Ecto neural progenitor cell (in vitro differentiated cells): ENCODE measurements at places on chromosomes 16 and 17.

- no peak for DNase-seq
Observed at GRCh38 chr16:57102888-57103851, 10.8 kb downstream of the CPNE2 start.

DNA sequence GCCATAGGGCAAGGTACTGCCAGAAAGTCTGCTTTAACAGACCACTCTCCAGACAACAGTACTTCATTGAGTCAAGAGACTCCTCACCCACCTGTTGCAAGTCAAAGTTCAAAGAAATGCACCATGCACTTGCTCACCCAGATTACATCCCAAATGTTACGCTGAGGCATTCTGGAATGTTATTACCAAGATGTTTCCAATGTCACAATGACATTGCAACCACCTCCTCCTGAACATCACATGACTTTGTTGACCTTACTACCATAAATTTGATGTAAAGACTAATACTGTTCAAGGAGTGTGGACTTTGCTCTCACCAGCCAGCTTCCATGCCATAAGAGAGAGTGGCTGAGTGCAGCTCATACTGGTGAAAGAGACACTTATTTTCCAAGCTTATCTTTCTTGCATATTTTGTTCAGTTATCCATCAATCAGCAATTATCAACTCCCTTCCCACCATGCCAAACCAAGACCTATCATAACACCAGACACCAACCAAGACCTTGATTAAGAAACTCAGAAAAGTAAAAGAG, 58.5 kb upstream of the BCAR1 start:
- no peak for DNase-seq

DNA sequence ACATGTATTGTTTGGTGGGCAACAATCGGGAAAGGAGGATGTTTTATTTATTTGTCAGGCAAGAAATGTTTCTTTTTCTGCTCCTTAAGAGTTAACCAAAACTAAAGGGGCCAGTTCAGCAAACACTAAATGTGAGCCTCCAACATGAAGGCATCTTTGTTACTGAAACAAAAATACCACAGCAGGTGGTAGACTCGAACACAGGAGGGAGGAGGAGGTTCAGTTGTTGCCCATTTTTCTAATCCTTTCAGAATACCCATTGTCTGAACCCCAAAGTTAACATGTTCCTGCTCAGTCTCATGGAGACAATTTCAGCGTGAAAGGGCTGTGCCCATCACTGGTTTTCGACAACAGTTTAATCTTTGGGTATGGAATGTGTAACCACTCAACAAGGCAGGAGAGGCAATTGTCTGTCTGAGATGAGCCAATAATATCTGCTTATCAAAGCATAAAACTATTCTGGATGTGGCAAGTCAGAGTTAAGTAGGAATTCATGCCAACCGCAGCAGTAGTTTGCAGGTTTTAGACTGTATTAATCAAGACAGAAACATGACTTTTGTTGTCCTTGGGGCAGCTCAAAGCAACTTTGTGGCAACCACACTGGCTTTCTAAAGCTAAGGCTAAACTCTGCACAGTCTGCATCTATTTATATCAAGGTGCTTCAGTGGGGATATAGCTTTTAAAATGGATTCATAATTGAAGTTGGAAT, 211.7 kb downstream of the FTO start:
- DNase-seq = no peak

DNA sequence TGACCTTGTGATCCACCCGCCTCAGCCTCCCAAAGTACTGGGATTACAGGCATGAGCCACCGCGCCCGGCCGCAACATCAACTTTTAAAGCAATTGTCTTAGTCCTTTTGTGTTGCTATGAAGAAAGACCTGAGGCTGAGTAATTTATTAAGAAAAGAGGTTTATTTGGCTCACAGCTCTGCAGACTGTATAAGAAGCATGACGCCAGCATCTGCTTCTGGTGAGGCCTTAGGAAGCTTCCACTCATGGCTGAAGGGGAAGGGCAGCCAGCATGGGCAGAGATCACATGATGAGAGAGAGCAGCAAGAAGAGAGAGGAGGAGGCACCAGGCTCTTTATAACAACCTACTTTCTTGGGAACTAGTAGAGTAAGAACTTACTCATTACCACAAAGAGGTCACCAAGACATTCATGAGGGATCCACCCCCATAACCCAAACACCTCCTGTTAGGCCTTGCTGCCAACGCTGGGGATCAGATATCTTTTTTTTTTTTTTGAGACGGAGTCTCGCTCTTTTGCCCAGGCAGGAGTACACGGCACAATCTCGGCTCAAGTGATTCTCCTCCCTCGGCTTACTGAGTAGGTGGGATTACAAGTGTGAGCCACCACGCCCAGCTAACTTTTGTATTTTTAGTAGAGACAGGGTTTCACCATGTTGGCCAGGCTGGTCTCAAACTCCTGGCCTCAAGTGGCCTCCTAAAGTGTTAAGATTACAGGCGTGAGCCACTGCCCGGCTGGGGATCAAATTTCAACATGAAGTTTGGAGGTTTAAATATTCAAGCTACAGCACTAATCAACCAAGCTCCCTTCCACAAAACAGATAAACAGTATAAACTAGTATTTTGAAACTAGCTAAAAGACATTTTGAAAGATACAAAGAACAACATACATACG, 21.4 kb upstream of the GPT2 start:
- no peak for DNase-seq

- DNase-seq = peak; percentile 42
Observed at GRCh38 chr17:47800686-47801085, 20.9 kb downstream of the OSBPL7 start.

DNA sequence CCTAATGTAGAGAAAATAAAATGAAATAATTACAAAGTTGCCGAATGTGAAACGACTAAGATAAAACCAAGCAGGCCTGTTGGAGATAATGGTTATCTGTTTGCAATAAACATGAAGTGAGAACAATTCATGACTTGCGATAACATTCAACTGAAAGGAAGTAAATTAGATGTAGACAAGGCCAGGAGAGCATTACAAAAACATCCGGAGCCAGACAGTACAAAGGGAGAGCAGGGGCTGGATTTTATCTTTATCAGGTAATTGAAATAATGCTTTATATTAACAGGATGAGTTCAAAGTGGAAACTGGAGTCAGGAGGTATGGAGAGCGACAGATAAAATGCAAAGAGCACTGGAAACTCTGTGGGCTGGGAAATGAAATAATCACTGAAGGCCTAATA, 265.6 kb upstream of the GOT2 start:
- DNase-seq = no peak

- DNase-seq = no peak
Observed at GRCh38 chr17:60249290-60249826, 99.6 kb downstream of the CA4 start.

- no peak for DNase-seq
Observed at GRCh38 chr17:61863801-61864126, 436 bp upstream of the BRIP1 start.

DNA sequence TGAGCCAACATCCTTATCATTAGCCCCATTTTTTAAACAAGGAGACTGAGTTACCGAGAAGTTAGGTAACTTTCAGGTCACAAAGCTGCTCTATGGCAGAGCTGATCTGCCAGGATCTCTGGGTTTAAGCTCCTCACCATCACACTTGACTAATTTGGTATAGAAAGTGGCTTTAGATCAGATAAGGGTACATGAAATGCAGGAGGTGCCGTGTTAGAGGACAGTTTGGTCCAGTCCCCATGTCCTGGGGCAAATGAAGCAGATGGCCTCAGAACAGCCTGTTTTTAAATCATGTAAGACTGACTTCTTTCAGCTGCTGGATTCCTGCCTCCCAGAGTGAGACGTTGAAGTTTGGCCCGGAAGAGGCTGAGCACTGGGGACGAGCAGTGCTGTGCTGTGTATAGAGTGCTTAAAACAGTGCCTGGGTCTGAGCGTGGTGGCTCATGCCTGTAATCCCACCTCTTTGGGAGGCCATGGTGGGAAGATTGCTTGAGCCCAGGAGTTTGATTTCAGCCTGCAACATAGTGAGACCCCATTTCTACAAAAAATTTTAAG, 187.0 kb upstream of the CACNG3 start:
- no peak for DNase-seq

DNA sequence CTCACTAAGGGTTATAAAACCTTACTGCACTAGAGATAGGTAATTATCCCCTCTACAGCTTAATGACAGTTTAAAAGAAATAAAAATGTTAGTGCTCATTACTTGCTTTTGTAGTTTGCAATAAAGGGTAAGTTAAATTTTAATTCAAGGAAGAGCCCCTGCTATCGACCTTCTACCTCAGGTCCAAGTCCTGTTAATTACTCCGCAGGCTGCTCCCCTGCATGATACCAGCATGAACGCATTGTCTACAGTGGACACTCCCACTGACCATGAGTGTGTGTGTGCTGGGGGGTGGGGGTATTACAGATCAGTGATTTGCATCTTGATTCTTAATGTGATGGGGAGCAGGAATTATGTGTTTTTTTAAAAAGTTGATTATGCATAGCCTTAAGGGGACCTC, 103.1 kb downstream of the AATF start:
- DNase-seq = no peak

DNA sequence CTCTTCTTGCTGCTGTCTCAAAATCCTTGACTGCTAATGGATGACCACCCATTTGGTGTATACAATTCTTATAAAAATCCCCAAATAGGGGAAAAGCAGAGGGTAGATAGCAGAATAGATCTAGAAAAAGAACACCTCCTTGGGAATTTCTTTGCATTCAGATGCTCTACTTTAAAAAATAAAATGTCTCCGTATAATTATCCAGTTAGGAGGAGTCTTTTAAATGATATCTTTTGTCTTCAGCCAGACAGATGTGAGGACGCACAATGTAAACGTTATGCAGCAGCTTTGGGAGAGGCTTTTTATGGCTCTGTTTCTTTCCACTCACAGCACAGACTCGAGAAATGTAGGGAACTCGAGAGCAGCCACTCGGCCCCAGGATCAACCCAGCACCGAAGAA, 300.2 kb downstream of the IRF8 start:
- DNase-seq = no peak

DNA sequence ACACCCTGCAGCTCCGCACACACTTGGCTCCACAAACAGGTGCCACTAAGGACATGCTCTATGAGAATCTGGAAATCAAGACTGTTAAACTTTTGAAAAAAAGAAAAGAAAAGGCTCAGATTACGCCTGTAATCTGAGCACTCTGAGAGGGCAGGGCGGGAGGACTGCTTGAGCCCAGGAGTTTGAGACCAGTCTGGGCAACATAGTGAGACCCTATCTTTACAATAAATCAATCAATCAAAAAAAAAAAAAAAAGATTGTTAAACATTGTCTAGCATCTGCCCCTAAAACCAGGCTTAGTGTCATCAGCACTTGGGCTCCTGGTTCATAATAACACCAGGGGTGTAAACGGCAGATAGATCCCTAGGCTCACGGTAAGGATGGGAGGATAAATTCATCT, 37.5 kb upstream of the FAAP100 start:
- no peak for DNase-seq

- no peak for DNase-seq
Observed at GRCh38 chr17:27553019-27553511, 77.9 kb upstream of the LGALS9 start.

GRCh38 chr17:65542610-65543009, 18.8 kb downstream of the AXIN2 start:
- DNase-seq = no peak

DNA sequence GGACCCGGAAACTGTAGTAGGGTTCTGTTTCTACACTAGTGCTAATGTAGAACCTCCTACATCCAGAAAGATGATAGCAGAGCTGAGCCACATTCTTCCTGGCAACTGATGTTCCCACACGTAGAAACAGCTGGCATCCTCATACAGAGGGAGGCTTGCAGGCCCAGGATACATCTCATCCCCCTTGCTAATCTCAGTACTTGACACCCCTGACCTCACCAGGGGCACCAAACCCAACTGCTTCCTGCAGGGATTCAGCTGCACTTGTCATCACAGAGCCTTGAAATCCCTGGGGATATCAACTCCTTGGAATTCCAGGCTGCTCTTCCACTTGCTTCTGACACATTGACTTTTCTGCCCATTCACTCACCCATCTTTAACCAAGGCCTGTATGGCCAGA, 75.2 kb upstream of the HSBP1 start:
- no peak for DNase-seq

DNA sequence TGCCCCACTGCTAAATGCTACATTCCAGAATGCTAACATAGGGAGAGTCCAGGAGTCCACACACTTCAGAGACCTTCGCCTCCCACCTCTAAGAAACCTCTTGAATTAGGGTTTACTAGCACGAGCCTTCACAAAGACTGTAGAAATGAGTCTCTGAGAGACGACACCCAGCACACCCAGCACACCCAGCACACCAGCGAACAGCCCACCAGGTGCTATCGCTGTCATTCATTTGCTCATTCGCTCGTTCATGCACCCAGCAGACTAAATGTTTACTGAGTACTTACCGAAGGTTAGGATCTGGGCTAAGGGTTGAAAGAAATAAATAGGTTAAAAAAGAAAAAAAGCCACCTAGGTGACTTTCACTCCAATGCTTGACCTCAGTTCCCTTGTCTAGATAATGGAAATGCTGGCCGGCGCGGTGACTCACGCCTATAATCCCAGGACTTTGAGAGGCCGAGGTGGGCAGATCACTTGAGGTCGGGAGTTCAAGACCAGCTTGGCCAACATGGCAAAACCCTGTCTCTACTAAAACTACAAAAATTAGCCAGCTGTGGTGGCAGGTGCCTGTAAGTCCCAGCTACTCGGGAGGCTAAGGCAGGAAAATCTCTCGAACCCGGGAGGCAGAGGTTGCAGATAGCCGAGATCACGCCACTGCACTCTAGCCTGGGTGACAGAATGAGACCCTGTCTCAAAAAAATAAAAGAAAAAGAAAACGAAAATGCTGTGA, 100.8 kb downstream of the ADCY9 start:
- DNase-seq = no peak

DNA sequence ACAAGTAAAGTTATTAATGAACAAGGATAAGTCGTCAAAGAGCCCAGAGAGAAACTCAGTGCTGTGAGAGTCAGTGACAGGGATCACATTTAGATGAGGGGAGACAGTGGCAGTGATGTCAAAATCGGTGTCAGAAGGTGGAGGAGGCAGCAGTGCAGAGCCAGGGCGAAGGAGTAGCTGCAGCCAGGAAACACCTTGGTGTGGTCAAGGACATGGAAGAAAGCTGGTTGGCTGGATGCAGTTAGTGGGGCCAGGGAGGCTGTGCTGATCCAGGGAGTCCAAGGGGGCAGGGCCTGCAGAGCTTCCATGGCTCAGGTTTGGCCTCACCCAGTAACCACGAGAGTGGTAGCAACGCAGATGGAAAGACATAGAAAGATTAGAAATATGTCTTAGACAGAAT, 50.7 kb upstream of the ADORA2B start:
- no peak for DNase-seq

DNA sequence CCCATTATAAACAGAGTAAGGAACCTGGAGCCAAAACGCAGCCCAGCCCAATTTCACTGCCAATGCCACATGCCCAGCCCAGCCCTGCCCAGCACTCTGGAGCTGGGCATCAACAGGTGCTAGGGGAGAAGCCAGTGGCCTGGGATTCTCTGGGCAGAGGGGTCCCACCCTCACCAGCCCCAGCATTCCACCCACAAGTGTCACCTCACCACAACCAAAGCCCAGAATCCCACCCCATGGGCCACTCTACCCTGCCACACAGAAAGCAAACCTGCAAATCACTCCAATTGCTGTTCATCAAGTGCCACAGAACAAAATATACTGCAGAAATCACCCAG, 102.5 kb upstream of the CDH5 start:
- DNase-seq = no peak

- no peak for DNase-seq
Observed at GRCh38 chr17:58289869-58290268, 9.1 kb upstream of the MPO start.
